Activated B cell treated with CpG ODN at 0.5 μM for 24 hours (primary cell): ENCODE measurements at places on chromosomes 1 and 21. TPM values are rescaled to one million over a fixed set of nuclear protein-coding genes. Genes with fewer than 3 reads are reported as not detected.

Gene ATP8B2
- total RNA-seq = 24.3 and 27.3 TPM in 2 replicates

Gene HTR6
- not detected in 2 replicates for total RNA-seq

Gene PRR9
- not detected in 2 replicates for total RNA-seq

Gene CLEC20A
- total RNA-seq = 1.7 and 2.9 TPM in 2 replicates

Gene TFF1
- not detected in 2 replicates for total RNA-seq

Gene GPR3
- 0.11 TPM in 1 of 2 replicates, not detected in the other for total RNA-seq

Gene TTC4
- 30.8 and 31.5 TPM in 2 replicates for total RNA-seq

Gene NPR1
- total RNA-seq = 0.59 and 0.82 TPM in 2 replicates

Gene PLCH2
- 6.0 and 6.1 TPM in 2 replicates for total RNA-seq

Gene ECM1
- 1.7 and 2.1 TPM in 2 replicates for total RNA-seq

Gene ATP6V0B
- 75.5 and 80.9 TPM in 2 replicates for total RNA-seq
